ENCODE measurements at places on chromosomes 7 and 10.

GRCh38 chr7:83930262-83930661 is 264.3 kb downstream of the SEMA3A start:
- DNase-seq = no peak

DNA sequence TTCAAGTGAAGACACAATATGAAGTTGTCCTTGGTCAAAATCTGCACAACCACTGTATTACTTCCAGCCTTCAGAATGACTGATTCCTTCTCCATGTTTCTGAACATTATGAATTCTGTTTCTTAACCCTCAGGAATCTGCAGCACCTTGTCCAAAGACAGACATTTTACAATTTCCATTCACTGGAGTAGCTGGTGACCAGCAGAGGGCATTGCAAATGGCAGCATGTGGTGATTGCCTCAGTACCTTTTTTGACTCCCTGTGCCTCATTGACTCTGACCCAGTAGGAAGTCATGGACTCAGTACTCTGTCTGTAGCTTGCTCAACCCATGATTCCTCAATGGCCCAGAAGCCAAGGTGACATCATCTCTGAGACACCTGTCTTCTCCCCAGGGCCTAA is 879 bp upstream of the VPS41 start:
- DNase-seq = no peak

DNA sequence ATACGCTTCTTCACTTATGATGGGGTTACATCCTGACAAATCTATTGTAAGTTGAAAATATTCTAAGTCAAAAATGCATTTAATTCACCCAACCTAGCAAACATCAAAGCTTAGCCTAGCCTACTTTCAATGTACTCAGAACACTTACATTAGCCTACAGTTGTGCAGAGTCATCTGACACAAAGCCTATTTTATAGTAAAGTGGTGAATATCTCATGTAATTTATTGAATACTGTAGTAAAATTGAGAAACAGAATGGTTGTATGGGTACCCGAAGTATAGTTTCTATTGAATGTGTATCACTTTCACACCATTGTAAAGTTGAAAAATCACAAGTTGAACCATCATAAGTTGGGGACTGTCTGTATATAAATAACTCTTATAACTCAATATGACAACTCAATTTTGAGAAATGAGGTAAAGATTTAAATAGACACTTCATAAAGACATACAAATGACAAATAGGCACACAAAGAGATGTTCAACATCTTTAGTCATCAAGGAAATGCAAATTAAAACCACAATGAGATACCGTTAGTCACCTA is 73.9 kb downstream of the C10orf90 start:
- DNase-seq = no peak

- DNase-seq = no peak
Measured at GRCh38 chr7:66707825-66708224, 32.7 kb upstream of the RABGEF1 start.

GRCh38 chr10:48505394-48506112 is 99.3 kb downstream of the ARHGAP22 start:
- no peak for DNase-seq

GRCh38 chr7:63113713-63114285 is 884.9 kb upstream of the ZNF722 start:
- DNase-seq = no peak

DNA sequence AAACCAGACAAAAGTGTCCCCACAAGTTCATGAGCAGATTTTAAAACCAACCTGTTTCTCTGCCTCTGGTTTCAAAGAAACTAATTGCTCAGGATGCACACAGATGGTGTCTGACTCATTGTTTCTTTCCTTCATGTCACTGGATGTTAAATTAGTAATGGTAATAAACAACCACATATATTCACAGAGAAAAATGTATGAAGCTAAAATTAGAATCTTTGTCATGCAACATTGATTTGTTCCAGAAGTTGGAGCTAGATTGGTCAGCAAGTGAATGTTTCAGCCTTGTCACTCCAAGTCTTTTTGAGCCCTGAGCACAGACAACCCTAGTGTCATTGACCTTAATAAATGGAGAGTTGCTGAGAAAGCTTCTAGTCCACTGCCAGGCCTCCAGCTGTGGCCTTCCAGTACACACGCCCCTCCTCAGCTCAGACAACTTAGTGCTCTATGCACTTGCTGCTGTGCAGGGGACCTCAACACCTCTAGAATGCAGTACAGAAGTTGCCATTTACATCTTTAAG is 175.9 kb downstream of the CCDC71L start:
- no peak for DNase-seq

DNA sequence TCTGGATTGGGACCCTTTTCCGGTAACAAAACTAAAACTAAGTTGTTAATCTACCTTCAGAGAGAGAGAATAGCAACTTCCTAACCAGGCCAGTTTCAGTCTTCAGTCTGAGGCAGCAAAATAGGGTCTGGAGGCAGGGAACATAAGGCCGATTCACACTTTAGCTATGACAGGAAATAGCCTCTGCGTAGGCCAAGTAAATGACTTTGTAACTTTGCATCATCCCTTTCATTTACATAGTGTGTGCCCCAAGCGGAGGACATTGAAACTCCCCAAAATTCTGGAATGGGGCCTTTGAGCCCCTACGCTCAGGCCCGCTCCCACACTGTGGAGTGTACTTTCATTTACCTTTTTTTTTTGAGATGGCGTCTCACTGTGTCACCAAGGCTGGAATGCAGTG is 1.7 kb upstream of the UPP1 start:
- no peak for DNase-seq

GRCh38 chr10:63265222-63265617 is 132.1 kb downstream of the NRBF2 start:
- DNase-seq = no peak

All from stimulated activated CD4-positive, alpha-beta T cell treated with anti-CD3 and anti-CD28 coated beads, TNF-alpha, amount 100 ng/mL, for 24 hours (primary cell).